A549 (cell line): ENCODE measurements at places on chromosomes 11 and 22. TPM values are rescaled to one million over a fixed set of nuclear protein-coding genes. Genes with fewer than 3 reads are reported as not detected.

Gene UPB1
- 0.04 to 0.07 TPM (median 0.04 TPM) in 3 replicates for polyA plus RNA-seq

Gene C11orf91
- 0.15 to 0.34 TPM in 2 of 3 replicates, not detected in the other for polyA plus RNA-seq

GRCh38 chr11:78783301-78783700 is 208.6 kb upstream of the NARS2 start:
- DNase-seq = no peak

DNA sequence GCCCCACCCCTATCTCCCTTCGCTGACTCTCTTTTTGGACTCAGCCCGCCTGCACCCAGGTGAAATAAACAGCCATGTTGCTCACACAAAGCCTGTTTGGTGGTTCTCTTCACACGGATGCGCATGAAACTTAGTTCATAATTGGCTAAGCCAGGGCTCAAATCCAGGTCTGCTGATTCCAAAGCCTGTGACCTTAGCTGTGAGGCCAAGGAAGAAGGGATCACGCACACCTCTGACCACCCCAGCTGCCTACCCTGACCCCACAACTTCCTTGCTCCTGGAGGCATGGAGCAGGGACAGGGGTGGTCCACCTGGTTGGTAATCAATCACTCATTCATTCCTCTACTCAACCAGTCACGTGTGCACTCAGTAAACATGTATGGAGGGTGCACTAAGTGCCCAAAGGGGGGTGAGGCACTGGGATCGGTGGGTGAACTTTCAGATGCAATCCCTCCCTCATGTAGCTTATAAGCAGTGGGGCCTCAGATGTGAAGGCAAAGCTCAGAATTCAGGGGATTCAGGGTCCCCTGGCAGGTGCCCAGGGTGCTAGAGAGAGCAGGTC is 10.3 kb downstream of the FXYD2 start:
- DNase-seq = no peak

DNA sequence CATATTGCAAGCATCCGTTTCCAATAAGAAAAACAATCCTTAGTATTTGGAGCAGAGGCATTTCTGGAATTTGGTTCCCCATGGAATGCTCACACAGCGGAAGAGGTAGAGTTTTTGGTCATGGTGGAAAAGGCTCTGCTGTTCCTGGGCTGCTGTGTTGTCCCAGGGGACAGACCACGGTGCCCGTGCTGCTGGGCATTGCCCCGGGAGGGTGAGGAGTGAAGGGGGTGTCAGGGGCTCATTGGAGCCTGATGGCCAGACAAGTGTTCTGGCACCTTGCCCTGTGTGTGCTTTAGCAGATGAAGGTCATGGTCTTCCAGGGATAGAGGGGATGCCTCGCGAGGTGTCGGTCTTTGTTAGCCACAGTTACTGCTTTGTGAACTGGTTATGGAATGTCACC is 61.2 kb downstream of the MPPED1 start:
- DNase-seq = no peak

DNA sequence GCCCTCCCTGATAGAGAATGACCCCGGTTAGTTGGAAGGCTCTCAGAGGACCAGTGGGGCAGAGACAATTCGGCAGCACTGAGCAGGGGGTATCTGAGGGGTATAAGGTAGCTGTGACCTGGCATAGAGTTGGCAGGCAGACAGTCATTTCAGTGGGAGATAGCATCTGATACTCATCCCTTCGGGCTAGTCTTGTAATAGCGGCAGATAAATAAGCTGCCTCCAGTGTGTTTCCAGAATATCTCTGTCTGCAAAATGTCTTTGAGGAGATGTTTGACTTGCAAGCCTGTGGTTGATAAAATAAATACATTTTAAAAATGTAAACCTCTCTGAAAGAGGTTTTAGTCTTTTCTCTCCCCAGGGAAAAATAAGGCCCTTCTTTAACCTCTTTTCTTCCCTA is 54.2 kb downstream of the TEAD1 start:
- DNase-seq = no peak

- DNase-seq = no peak
Measured at GRCh38 chr11:94909371-94909820, 64.0 kb downstream of the CWC15 start.

- peak; percentile 27 for DNase-seq
Measured at GRCh38 chr22:49433717-49434611, 393.7 kb downstream of the BRD1 start.

DNA sequence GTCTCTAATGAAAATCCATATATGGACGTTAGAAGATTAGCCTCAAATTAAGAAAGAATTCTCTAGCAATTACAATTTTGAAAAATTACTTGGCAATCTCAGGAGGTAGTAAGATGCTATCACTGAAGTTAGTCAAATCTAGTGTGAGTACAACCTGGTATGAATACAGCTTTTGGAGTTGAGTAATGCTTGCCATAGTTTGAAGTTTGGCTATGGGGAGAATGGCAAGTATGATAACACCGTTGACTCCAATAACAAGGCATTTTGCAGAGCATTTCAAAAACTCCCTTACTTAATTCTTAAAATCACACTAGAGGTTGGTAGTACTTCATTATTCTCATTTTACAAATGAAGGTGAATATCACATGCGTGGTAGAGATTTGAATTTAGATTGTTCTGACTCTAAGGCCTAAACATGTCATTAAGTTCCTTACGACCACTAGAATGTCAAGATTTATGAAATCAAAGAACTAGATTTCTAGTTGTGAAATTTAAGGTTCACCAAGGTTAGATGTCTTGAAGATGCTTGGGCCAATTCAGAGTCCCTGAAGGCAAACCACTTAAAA is 355.4 kb downstream of the ETS1 start:
- no peak for DNase-seq

DNA sequence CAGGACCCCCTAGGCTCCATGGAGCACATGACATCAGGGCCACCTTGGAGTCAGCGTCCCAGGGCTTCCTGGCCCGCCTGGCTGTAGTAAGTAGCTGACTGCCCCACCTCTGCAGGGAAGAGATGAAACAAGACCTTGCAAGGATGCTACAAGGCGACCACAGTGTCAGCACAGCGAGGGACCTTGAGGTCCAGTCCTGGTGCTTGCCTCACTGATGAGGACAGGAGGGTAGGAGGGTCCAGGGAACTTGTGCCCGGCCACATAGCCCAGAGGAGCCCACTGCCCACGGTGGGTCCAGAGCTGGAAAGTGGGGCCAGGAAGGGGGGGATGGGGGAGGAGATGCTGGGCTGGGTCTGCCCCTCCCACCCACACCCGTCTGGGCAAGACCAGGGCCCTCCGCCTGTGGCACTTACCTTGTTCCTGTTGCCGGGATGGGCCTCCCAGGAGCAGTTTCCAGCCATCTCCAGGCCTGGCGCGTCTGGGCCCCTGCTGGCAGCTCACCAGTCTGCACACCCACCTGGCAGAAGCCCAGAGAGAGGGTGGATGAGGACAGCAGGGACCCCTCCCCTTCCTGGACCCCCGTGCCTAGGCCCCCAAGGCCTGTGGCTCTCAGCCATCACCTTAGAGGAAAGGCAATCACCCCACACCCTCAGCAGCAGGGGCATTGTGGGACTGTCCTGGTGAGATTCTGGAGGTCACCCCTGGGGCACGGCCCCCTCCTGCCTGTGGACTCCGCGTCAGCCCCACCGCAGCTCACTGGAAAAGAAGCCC is 3.4 kb downstream of the MRGPRF start:
- DNase-seq = peak; percentile 31

GRCh38 chr11:126834149-126834548 is 166.4 kb downstream of the KIRREL3 start:
- no peak for DNase-seq
